ENCODE measurements at places on chromosomes 7 and 10.
A peak's percentile ranks its signal among the peaks of the same experiment; 100 is the strongest.

DNA sequence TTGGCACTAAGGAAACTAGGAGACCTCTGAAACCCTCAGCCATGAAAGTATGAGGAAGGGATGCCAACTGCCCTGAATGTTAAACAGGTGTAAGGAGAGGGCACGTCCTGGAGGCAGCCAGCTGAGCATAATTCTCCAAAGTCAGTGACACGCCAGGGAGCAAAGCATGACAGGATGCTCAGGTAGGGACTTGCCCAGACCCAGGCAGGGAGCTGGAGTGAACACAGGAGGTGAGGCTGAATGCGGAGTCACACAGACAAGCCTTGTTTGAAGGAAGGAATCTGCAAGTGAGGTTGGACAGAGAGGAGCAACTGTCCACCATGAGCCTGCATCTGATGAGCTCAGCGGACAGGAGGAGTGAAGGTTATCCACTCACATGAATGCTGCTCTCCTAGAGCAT, 41.5 kb downstream of the KLRG2 start:
- no peak for DNase-seq

GRCh38 chr10:22340329-22341189, 4.7 kb upstream of the SPAG6 start:
- peak; percentile 32 for DNase-seq

DNA sequence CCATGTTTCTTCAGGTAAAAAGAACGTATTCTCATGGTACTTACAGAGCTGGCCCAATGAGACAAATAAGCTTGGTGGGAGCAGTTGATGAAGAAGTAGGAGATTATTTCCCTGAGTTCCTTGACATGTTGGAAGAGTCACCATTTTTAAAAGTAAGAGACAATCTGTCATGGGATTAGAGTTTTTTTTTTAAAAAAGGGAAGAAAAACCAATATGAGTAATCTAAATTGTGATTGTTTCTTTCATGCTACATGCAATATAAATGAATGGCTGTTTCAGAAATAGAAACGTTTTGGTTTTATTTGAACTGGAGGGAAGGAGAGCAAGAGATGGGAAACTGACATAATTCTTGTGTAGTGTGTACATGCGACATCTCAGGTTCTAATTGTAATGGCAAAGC, 32.8 kb downstream of the TMEM60 start:
- no peak for DNase-seq

DNA sequence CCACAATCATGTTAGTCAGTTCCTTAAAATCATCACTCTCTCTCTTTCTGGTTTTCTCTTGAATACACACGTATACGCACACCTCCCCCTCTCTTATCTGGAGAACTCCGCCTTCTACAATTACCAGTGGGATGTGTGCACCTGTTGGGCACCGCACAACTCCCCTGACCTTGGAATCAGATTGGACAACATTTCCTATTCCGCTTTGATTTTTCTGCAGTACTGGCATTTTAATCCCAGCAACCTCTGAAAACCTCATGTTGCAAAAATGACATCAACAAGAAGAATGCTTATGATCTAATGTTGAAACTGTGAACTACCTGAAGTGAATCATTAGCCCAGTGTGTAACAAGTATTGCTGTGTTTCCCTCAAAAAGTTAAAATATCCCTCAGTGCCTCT, 109.6 kb downstream of the KIAA1217 start:
- DNase-seq = no peak

DNA sequence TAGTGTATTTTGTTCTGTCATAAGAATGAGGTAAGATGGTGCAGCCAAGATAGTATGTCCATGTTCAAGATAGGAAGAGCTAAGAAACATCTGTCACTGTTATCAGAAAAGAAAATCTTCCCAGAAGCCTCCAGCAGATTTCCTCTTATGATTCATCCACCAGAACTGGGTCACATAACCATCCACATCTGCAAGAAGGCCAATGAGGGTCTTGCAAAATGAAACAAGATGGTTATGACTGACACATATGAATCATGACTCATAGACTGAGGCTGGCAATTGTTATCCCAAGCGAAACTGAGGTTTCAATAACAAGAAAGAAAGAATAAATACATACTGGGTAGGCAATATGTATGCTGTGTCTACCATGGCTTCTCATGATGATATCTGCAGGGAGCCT, 30.3 kb downstream of the CCNJ start:
- DNase-seq = no peak

- DNase-seq = no peak
These were observed 116.2 kb downstream of the ELMO1 start for GRCh38 chr7:37332243-37333016.

DNA sequence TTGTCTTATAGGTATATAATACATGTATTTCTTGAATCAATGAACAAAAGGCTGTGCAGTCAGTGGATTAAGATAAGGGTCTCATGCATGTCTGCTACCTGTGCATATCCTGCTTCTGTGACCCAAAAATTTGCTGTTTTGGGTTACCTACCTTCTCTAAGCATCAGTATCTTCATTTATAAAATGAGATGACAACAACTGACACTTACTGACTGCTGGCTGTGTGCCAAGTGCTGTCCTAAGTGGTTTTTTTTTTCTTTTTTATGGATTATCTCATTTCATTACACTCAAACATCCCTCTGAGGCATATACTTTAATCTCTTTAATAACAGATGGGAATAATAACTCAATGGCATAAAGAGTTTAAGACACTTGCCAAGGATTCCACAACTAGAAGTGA, 2.1 kb downstream of the PDK4 start:
- no peak for DNase-seq

DNA sequence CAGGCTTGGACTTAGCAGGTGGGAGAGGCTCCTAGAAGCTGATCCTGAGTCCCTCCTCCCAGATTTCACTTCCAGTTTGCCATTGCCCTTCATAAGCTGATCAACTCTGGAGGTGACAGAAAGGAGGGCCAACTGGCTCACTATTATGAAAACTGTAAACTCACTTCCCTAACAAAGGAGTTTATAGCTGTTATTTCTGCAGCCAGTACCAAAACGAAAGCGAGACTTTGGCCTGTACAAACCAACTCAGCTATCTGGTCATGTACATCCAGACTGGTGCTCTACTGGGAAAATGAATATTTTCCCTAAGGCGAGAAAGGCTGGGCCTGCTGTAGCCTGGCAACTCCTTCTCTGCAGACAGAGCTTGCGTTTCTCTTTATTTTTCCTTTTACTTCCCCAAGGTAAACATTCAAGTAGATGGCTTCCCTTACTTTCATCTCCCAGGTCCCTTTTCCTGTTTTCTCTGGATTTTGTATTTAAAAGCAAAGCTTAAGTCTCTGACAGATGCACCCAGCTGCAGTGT, 54.7 kb downstream of the GALNT17 start:
- DNase-seq = no peak

- DNase-seq = no peak
These were observed 153.7 kb downstream of the FAM107B start for GRCh38 chr10:14621037-14621436.

- peak; percentile 15 for DNase-seq
These were observed 45.0 kb downstream of the ZCCHC24 start for GRCh38 chr10:79400146-79401004.

- DNase-seq = no peak
These were observed 31.4 kb downstream of the OAT start for GRCh38 chr10:124387078-124387874.

GRCh38 chr7:463362-463781, 56.3 kb downstream of the PDGFA start:
- no peak for DNase-seq

DNA sequence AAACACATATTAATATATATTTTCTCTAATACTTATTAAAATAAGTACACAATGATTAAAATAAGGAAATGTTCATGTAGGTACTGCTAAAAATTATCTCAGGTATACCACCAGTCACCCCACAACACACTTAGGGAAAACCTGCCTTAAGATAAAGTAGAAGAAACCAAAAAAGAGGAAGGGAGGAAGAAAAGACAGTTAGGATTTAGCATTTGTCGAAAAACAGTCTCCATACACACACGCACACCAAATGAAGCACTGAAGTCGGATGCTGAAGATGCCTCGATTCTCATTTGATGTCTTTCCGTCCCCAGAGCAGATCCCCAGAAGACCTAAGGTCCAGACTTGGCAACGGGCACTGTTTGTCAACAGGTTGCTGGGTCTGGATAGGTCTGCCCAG, 30.0 kb upstream of the ARID5B start:
- no peak for DNase-seq

- no peak for DNase-seq
These were observed 24.8 kb upstream of the CYCS start for GRCh38 chr7:25149836-25150235.
